Mammary microvascular endothelial cell (primary cell): ENCODE measurements at places on chromosomes 5 and 9. TPM values are rescaled to one million over a fixed set of nuclear protein-coding genes. Genes with fewer than 3 reads are reported as not detected.

PCDHGA1 gene
- total RNA-seq = 0.20 and 0.59 TPM in 2 replicates

FRRS1L gene
- total RNA-seq = not detected in 2 replicates

AGXT2 gene
- total RNA-seq = not detected in 2 replicates

DHX29 gene
- total RNA-seq = 27.5 and 28.3 TPM in 2 replicates
